ENCODE measurements at places on chromosomes 12 and 14.

- no peak for DNase-seq
Observed at GRCh38 chr14:30525833-30526232, 33.1 kb upstream of the G2E3 start.

GRCh38 chr12:79737875-79738718 lies 47.3 kb upstream of the PAWR start:
- peak; percentile 45 for DNase-seq

GRCh38 chr14:73738518-73739173 lies 24.5 kb upstream of the PNMA1 start:
- no peak for DNase-seq

GRCh38 chr12:129257524-129257923 lies 404.2 kb downstream of the GLT1D1 start:
- no peak for DNase-seq

- DNase-seq = no peak
Observed at GRCh38 chr14:74973905-74974363, 18.5 kb upstream of the PGF start.

DNA sequence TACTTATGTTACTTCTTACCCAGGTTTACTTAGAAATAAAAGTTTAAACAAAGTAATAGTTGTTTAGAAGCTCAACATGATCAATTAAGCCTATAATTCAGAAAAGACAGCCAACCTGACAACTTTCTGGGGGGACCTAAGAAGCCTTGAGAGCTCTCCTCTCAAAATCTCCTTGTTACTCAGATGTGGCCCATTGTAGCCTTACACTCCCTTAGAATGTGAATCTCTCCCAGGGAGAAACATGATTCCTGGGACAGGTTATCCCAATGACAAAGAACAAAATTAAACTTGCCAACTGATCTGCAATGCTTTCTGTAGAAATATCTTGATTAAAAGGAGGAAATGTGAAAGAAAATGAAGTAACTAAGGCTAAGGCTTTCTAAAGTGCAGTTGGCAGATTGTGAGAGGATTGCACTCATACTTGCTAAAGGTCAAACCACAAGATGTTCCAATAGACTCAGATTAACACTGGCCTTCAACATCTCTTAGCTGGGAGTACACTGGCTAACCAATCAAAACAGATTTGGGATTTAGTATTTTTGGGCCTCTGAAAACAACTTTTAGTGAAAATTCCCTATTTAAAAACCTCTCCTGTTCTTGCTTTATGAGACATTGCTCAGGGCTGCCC lies 72.3 kb upstream of the TMX1 start:
- DNase-seq = no peak

DNA sequence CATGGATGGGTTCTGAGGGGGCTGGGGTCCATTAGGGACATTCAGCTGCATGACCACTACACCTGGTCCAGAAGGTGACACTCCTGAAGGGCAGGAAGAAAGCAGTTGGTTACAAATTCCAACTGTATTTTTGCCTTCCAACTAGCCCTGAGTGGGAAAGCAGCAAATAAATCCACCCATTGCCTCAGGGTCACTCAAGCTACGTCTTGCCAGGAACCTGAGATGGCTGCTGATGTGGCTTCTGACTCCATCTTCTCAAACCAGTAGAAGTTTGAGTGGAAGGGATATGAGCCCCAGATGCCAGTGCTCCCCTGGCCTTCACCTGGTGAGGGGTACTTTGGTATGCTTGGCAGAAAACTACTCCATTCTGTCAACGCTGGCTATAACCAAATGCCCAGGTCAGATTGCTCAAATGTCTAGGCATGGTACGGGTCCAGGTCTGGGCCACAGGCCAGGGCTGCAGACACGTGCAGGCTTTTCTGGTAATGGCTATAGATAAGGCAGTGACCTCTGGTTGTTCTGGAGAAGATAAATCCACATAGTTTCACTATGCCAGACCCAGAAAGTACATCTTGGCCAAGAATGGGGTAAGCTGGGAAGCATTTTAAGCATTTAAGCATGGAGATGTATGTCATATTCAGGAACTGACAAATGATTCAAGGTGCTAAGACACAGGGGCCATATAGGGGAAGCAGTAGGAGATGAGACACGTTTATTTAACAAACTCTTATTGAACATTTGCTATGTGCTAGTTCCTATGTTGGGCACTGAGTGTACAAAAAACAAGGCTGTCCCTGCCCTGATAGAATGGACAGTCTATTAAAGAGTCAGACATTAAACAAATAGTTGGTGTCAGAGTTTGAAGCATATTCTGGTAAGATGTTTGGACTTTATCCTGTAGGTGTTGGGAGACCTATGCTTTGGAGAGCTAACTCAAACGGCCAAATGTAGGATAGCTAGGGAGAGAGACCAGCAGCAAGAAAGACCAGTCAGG lies 8.3 kb upstream of the STAC3 start:
- no peak for DNase-seq

GRCh38 chr14:103346286-103346685 lies 12.2 kb downstream of the EIF5 start:
- no peak for DNase-seq

DNA sequence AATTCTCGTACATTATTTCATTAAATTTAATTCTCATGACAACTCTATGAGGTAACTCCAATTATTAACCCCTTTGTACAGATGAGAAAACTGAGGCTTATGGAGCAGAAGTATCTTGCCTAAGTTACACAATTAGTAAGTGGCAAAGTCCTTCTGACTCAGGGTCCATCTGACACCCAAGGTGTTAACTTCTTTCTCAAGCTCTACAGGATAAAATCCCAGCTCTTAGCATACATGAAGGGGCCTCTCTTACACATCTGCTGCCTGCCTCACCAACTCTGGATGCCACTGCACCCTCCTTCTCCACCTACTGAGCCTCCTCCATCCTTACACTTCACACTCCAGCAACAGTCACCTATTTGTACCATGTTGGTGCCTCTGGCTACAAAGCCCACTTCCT lies 4.3 kb upstream of the KRT72 start:
- no peak for DNase-seq

DNA sequence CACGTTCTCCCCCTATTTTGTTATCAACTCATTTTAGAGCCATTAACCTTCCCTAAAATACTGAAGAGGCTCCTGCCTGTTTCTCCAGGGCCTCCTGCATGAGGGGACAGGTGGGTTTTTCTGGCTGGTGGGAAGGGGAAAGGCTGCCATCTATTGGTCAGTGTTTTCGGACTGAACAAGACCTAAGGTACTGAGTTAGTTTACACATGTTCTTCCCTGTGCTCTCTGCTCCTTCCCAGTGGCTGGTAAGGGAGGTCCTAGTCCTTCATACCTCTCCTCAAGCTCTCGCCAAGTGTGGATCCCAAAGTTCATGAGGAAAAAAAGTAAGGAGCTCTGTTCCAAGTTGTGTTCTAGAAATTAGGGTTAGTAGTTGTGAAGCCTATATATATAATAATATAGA lies 357.5 kb downstream of the FSCB start:
- DNase-seq = no peak

GRCh38 chr12:107415071-107415470 lies 270.5 kb upstream of the PWP1 start:
- no peak for DNase-seq
